ENCODE measurements at places on chromosomes 13 and 19.

GRCh38 chr13:87851410-87851809, 180.2 kb downstream of the SLITRK5 start:
- no peak for DNase-seq

GRCh38 chr13:23449398-23450162, 16.1 kb upstream of the SACS start:
- no peak for DNase-seq

DNA sequence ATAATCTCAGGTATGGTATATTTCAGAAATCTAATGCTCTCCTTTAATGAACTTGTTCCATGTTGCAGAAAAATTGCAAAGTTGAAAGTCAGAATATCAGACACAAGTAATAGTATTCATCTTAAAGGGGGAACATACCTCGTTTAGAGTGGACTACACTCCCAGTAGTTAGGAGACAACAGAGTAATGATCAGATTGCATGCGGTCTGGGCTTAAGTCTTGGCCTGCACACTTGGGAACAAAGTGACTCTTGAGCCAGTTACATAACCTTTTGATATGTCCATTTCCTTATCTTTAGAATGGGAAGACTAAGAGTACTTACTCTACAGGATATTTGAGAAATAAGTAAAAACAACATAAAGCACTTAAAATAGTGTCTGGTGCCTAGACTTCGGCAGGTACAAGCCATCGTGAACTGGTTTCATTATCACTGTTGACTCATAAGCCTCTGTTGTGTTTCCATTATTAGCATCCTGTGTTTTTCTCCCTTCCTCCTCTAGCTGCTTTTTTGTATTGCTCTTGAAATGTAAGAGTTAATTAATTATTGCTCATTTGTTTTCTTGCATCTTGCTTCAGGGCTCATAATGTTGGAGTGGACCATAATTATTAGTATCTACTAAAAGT, 53.0 kb downstream of the DPY19L3 start:
- no peak for DNase-seq

DNA sequence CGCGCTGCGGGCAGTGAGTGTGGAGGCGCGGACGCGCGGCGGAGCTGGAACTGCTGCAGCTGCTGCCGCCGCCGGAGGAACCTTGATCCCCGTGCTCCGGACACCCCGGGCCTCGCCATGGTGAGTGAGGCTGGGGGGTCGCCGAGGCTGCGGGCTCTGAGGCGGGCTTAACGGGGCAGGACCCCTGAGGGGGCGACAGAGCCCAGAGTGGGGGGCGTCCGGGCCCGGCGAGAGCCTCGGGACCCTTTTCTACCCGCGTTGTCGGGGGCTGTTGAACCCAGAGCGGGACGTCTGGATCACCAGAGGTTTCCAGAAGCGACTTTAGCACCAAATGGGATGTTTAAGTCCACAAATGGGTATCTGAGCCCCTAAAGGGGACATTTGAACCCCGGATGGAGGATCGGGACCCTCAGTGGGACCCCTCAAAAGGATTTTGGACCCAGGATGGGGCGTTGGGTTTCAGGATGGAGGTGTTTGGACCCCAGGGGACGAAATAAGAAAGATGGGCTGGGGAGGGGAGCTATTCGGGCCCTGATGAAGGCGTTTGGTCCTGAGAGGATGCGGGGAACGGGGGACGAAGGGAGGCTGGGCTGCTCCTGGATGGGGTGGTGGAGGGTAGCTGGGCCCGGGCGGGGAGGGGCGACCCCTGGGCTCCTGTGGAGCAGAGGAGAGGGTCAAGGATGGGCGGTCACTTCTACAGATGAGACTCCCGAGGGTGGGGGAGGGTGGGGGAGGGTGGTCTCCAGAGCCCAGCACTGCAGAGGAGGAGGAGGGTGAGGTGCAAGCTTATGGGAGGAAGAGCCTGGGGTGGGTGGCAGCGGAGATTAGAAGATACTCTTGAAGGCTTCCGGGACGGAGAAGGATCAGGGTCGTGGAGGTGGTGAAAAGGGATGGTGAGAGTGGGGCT, at the start of gene CALM3:
TSS of gene CALM3 (plus strand) at position 13 of the 907 bp plus-strand sequence. CDS start at position 118, 105 bp downstream.
- DNase-seq: no peak

DNA sequence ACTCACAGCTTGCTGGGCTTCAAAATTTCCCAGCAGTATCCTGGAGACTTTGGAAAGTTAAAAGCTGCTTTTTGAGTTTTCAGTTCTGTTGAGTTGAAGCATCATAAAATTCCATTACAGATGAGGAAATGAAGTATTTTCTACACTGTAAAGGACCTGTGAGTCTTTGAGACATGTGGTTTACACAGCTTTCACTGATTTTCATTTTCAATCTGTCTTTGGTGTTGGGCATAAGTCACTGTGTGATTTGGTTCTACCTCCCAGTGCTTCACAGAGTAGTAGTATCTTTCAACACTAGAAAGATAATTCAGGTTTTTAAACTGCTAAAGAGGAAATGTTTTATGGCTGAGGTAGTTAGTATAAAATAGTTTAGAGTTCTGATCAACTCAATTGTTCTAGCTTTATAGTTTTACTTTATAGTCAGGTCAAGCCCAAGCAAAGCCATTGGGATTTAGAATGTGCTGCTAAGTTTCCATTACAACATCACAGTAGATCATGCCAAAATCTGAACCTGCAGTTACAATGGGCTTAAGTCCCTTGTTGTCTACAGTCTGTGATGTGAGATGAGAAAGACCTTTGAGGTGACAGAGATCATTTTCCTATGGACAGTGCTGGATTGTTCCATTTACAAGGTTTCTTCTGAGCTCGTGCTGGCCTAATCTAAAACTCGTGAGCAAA, 161.6 kb downstream of the FLT1 start:
- no peak for DNase-seq

DNA sequence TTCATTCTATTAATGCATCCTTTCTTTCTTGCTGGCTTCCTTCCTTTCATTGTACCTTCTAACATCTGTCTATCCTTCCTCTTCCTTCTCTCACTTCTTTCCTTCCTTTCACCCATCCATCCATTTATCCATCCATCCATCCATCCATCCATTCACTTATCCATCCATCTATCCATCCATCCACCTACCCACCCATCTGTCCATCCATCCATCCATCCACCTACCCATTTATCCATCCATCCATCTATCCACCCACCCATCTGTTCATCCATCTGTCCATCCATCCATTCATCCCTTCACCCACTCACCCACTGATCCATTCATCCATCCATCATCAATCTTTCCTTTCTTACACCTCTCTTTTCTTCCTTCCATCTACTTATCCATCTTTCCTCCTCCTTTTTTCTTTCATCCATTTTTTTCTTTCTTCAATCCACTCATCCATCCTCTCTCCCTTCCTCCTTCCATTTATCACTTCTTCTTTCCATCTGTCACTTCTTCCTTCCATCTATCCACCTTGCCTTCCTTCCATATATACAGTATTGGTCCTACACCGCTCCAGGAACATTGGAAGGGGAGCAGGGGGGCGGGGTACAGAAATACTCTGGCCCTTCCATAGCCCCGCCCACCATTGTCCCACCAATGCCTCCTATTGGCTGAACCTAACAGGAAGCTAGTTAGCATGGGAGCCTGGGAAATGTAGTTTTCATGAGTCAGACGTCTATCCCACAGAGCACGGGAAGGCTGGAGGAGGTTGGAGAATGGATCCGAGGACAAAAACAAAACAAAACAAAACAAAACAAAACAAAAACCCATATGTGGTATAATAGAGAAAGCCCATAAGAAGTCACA, 45.9 kb downstream of the MBD3L1 start:
- DNase-seq: no peak

DNA sequence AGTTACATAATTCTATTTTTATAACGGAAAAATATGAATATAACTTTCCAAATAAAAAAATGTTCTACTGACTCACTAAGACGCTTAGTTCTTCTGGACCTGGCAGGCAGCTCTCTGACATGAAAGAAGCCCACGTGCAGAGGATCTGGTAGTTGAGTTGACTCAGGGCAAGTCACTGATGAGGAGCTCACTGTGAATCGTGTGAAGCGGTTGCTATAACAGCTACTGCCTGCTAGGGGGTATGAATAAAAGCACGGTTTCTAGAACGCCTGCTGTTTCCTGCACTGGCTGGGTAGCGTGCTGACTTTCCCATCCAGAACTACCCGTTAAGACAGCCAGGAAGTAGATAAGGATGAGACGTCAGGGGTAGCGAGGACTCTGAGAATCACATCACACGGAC, 54.7 kb upstream of the WASF3 start:
- DNase-seq: peak; percentile 21

- DNase-seq: no peak
Observed at GRCh38 chr13:110950356-110950755, 35.5 kb upstream of the ANKRD10 start.

DNA sequence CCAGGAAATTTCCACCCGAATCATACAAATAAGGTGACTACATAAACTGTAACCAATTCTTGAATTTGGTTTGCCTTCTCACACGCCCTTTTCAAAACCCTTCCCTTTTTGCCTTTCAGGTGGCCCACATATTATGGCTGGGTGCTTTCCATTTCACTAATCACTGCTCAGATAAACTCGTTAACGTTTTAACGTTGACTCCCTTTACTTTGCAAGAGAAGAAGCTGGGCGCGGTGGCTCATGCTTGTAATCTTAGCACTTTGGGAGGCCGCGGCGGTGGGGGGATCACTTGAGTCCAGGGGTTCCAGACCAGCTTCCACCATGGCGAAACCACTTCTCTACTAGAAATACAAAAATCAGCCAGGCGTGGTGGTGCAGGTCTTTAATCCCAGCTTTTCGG, 19.8 kb upstream of the ZNF91 start:
- no peak for DNase-seq

DNA sequence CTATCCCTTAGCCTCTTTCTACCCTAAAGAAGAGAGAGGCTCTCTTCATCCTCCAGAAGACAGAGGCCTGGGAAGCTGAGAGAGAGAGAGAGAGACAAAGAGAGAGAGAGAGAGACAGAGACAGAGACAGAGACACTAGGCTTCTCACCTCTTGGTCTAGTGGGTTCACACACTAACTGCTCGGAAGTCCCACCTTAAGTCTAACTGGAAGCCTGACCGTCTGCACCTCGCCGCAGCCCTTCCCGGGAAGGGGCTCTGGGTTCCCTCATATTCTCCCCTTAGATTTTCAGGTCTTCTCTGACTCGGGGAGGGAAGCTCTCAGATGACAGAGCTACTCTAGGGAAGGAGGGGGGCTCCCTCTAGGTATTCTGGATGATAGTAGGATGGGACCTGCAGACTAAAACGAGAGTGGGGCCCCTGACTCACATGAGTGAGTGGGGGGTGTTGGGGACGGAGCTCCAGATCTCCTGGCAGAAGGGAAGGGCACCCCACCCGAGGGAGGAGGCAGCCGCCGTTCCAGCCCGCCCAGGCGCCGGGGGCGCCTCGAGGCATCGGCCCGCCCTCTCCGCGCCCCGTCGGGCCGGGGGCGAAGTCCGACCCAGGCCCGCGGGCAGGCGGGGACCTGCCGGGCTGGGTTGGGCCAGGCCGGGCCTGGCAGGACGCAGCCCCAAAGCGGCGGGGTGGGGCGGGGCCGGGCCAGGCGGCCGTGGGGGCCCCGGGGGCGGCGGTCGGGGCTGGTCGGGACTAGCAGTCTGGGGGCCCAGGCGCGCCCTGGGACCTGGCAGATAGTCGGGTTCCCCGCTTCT, 2.0 kb upstream of the JUNB start:
- DNase-seq: no peak

DNA sequence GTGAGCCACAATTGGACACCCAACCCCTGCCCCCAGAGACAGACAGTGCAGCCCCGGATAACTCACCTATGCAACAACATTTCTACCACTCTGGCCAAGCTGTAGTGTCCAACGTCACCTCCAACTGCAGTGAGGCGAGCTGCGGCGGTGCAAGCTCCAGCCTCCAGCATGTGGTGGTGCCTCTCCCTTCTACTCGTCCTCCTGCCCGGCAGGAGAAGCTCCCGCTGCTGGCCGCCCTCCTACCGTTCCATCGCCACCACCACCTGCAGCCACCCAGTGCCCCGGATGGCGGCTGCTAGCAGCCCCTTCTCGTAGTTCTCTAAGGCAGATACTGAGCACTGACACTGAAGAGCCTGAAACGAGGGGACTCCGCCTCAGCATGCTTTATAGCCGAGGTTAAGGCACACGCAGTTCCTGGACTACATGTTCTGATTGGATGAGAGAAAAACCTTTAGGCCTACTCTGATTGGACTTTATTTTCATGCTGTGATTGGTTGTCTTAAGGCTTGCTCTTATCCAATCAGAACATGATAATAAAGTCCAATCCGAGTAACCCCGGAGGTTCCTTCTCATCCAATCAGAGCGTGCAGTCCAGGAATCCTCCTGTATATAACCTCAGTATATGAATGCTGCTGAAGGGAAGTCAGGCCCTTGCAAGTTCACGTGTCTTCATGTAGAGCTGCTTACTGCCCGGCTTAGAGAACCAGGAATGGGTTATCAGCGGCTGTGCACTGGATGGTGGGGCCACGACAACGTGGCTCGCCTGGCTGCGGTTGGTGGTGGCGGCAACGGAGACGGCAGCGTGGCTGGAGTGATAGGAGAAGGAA, 63.5 kb downstream of the TUBA3C start:
- DNase-seq: no peak

DNA sequence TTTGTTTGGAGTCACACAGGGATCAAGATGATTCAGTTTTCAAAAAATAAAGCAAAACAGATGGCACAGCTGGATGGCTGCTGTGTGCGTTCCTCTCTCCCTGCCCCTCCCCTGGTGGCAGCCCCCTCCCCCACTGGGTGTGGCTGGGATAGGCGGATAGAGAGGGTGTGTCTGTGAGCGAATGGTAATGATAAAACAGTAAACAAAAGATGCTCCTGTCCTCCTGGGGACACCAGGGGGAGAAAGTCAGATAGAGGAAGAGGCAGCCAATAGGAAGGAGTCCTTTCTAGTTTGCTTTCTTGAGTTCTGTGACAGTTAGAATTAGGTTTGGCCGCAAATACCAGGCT, 6.5 kb downstream of the TMEM255B start:
- no peak for DNase-seq

- no peak for DNase-seq
Observed at GRCh38 chr13:110817143-110817542, 97.7 kb downstream of the ANKRD10 start.

DNA sequence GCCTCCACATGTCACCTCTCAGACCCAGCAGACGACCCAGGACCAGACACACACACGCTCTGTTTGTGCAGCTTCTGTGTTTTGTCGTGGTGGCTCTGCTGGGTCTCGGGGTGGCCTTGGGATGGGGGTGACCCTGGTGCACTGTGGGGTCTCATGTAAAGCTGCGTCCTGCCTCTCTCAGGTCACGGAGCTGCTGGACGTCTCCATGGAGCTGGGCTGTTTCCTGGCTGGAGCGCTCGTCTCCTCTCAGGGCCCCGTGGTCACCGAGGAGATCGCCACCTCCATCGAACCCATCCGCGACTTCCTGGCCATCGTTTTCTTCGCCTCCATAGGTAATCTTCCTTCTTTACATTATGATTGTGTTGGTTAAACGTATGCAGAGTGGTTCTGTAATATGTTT, 45.4 kb upstream of the TFDP1 start:
- no peak for DNase-seq
